Mammary epithelial cell (primary cell): ENCODE measurements at places on chromosomes 13 and 19.

- DNase-seq = peak; percentile 54
Measured at GRCh38 chr13:29676535-29676934, 81.0 kb upstream of the SLC7A1 start.

DNA sequence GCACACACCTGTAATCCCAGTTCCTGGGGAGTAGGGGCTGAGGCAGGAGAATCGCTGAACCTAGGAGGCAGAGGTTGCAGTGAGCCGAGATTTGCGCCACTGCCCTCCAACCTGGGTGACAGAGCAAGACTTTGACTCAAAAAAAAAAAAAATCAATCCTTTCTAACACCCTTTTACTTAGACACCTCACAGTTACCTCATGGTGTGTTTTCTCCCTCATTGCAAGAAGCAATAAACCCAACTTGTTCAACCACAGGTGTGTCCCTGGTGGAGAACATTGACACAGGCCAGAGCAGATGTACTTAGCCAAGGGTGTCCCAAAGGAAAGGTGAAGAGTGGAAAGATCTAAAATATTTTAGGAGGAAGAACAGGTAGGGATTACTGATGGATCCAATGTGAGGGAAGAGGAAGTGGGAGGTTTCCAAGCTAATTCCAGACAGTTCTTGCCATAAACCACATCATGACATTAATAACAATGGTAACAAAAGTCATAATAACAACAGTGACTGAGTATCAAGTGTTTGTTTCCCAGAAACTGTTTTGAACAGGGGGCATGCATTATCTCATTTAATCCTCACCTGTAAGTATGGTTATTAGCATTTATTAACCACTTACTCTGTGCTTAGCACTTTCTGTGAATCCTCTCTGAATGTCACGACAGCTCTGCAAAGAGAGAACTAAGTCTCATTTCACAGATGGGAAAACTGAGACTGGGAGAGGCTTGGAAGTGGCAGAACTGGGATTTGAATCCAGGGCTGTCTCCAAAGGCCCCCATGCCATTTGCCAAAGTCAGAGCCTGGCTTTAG lies 3.1 kb upstream of the LYPD3 start:
- DNase-seq = peak; percentile 37

DNA sequence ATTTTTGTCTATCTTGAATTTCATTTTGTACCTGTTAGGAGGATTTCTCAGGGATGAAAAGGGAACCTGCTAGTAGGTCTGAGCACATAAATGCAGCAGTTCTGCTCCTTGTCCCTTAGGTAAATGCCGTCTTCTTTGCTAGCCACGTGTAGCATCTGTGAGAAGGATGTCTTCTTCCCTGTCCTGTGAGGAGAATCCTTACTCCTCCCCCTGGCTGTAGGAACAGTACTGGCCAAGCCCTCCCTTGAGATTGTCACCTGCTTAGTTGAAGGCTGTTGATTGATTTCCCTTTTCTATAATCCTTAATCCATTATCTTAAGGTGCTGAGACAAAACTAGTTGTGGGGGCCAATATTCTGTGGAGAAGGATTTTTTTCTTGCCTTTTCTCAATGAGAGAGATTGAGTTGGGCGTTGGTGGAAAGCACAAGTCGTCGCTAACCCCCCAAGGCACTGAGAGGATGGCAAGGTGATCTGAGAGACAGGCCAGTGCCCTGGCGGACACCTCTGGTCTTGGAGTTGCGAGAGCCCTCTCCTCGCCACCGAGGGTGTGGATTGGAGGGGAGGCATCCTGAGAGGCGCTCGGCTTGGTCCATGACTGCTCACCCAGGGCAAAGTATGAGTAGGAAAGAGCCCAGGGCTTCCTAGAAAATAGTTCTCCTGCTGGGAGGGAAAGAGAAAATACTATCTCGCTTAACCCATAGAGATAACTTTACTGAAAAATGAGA lies 216.7 kb downstream of the ATP8A2 start:
- DNase-seq = no peak

DNA sequence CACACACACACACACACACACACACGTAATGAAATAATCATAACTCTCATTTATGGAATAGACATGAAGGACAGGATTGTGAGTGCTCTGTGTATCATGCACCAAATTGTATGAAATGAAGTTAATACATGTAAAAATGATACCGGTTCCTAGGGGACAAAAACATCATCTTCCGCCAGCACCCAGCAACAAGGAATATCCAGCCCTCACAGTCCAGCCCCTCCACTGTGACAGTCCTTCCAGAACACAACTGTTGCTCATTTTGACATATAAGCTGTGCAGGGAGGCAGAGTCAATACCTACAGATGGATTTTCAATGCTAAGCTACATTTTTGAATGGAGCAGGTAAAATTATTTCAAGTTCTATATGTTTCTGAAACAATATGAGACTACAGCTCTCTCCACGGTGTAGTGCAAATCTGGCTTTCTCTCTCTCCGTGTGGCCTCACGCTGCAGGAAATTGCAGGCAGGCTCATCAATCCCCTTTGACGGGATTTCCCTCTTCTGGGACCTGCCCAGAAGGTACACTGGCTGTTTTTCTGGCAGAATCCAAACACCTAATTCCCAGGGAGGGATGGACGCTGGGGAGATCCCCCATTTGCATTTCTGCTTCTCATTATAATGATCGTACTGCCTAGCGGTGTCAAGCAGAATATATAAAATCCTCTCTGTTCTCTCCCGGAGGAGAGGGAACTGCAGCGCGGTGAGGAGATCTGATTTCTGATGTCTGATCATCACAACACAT lies 494.0 kb downstream of the LIG4 start:
- DNase-seq = no peak

GRCh38 chr19:38709671-38710415 lies 34.4 kb downstream of the CAPN12 start:
- DNase-seq = no peak

GRCh38 chr13:84812789-84813188 lies 930.5 kb upstream of the SLITRK1 start:
- DNase-seq = no peak

GRCh38 chr13:99086267-99087097 lies 108.6 kb upstream of the DOCK9 start:
- DNase-seq = peak; percentile 64

DNA sequence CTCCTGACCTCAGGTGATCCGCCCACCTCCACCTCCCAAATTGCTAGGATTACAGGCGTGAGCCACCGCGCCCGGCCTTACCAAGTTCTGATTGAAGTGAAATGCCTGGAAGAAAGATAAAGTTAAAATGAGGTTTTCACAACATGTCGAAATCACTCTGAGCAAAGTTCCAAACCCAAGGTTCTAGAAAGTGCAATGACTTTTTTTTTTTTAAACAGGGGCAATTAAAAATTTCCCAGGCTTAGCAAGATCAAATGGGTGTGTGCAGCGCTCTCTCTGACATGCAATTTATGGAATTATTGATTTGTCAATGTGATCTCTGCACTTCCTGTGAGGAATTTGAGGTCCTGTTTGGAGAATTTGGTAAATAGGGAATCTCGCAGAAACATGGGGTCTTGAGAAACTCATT lies 12.8 kb upstream of the MAP2K2 start:
- no peak for DNase-seq

- DNase-seq = no peak
Measured at GRCh38 chr13:53474878-53475277, 446.3 kb downstream of the OLFM4 start.

- no peak for DNase-seq
Measured at GRCh38 chr13:23679220-23679619, 109.0 kb downstream of the TNFRSF19 start.

- DNase-seq = peak; percentile 34
Measured at GRCh38 chr13:75079226-75079625, 402.7 kb downstream of the TBC1D4 start.

GRCh38 chr19:14369399-14370168 lies 11.7 kb upstream of the ADGRE5 start:
- no peak for DNase-seq

DNA sequence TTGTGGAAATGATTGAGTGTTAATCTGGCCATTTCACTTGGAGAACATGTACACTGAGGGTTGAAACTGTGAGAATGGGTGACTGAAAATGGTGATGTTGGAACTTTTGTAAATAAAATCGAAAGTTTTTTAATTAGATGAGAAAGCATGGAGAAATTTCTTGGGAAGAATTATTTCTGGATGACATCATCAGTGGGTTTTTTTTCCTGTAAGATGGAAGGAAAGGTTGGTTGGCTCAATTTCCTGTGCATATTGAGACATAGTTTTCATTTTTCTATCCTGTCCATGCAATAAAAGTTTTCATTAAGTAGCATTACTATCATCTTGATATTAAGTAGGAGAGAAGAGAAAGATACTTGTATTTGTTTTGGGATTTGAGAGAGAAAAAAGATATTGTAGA lies 120.6 kb upstream of the HTR2A start:
- no peak for DNase-seq

- no peak for DNase-seq
Measured at GRCh38 chr19:17966129-17966483, 801 bp upstream of the KCNN1 start.

DNA sequence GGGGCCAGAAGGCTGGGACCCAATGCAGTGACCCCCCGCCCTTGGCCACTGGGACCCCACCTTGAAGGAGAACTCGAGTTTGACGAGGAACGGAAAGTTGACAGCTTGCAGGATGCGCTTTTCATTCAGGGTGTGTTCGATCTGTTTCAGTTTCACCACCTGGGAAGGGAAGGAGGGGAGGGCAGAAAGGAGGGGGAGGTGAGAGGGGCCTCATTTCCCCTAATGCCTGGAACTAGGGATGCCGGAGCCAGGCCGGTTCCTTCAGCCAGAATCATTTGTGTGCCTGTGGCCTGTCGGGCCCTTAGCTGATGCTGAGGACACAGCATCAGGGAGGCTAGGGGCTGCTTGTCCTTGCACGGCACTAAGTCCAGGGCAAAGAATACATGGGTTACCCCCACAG lies 12.2 kb upstream of the SAMD1 start:
- DNase-seq = no peak

DNA sequence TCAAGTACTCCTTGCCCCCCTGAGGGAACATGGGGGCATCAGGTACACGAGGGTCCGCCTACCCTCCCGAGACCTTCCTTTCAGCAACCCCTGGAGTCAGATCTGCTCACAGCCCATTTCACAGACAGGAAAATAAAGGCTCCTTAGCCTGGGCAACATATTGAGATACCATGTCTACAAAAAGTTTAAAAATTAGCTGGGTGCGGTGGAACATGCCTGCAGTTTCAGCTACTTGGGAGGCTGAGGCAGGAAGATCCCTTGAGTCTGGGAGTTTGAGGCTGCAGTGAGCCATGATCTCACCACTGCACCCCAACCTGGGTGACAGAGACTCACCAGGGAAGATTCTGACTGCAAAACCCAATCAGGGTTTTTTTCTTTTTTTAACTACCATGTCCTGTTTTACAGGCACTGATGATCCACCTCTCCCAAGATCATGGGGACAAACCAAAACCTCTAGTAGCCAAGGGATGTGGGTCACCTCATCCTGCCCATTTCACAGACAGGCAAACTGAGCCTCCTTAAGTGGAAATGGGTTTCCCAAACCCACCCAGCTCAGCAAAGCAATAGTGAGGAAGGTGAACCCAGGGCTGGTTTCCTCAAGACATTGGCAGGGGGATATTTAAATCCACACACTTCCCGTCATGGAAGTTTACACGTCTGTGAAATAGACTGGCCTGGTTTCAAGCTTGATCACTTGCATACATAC lies 6.4 kb upstream of the CDKN2D start:
- DNase-seq = no peak

GRCh38 chr13:30796132-30796572 lies 60.8 kb downstream of the ALOX5AP start:
- peak; percentile 80 for DNase-seq

- DNase-seq = no peak
Measured at GRCh38 chr19:48302600-48302959, 22.8 kb upstream of the EMP3 start.

GRCh38 chr13:42905579-42905978 lies 86.5 kb downstream of the EPSTI1 start:
- DNase-seq = no peak

DNA sequence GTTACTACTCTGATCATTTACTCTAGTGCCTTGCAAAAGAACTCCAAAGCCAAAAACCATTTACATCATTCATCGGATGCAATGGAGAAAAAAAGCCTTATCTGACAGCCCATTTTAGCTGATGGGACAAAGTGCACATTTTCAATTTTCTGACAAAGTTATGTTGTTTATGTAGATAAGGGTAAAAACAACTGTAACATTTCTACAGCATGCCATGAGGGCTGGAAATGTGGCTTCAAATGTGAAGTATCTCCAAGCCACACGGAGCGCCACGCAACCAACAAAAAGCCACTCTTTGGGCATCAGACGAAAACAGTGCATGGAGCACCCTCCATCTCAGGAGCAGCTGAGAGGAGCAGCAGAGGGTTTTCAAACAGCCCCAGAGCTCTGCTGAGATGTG lies 364.6 kb upstream of the ZNF507 start:
- DNase-seq = no peak
